ENCODE measurements at places on chromosomes 7 and 10.

DNA sequence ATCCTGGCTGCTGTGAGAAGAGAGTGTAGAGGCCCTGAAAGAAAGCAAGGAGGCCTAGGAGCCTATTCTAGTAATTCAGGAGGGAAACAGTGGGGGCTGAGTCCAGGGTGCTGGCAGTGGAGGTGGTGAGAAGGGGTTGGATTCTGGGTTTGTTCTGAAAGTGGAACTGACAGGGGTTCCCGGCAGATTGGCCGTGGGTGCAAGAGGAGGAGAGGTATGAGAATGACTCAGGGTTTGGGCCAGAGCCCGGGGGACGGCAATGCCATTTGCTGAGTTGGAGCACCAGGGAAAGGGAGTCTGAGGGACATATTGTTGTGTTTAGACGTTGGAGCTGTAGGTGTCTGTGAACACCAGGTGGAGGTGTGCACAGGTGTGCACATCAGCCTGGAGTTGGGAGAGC is 38.5 kb downstream of the NPTX2 start:
- no peak for DNase-seq

- no peak for DNase-seq
Measured at GRCh38 chr10:28734938-28735759, 57.8 kb downstream of the BAMBI start.

- DNase-seq = no peak
Measured at GRCh38 chr10:131246089-131246488, 65.4 kb downstream of the TCERG1L start.

DNA sequence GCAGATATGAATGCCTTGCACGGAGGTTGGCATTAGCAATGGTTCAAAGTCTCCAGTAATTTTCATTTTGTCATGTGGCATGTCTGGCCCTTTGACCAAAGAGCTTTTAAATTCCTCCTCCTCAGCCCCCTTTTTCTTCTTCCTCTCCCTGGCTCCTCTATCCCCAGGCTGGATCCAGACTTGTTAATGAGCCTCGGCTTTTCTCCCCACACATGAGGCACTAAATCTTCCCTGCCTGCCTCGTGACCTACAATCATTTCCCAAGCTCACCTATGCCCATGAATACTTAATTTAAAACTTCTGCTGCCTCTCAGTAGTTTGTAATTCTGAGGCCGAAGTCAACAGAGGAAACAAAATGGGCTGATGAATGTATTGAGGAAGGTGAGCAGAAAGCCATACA is 23.3 kb upstream of the LRRC4 start:
- DNase-seq = no peak

- DNase-seq = no peak
Measured at GRCh38 chr10:3419719-3420495, 247.3 kb upstream of the PITRM1 start.

- no peak for DNase-seq
Measured at GRCh38 chr10:132294561-132295318, 13.0 kb downstream of the STK32C start.

DNA sequence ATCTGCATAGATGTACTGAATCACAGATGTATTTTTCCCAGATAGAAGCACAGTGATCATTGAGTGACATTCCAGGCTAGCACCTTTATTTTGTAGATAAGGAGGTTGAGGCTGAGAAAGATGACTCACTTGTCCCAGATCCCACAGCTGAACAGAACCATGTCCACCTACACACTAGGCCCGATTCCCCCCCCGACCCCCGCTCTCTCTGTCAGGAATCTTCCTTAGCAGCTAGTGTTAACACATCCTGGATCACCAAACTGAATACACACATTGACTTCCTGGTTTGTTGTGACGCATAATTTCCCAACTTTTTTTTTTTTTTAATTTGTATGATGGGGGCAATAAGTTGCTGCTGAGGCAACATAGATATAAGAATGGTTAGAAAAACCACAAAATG is 5.2 kb downstream of the SFMBT2 start:
- no peak for DNase-seq

DNA sequence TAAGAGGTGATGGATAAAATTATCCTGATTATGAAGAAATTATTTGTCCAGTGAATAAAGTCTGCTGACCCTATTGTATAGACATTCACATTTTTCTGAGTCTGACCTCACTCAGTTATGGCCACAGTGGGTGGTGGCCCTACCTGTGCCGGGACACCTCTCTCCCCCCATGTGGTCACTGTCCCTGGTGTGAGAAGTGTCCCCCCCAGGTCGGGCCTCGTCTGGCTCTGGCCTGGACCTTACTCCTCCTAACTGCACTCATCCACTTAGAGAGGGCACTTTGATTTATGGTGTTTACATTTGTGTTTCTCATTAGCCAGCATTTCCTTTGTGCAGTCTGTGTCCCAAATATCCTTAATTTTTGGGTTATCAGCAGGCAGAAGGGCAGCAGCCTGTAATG is 59.6 kb upstream of the ZNF32 start:
- DNase-seq = no peak

DNA sequence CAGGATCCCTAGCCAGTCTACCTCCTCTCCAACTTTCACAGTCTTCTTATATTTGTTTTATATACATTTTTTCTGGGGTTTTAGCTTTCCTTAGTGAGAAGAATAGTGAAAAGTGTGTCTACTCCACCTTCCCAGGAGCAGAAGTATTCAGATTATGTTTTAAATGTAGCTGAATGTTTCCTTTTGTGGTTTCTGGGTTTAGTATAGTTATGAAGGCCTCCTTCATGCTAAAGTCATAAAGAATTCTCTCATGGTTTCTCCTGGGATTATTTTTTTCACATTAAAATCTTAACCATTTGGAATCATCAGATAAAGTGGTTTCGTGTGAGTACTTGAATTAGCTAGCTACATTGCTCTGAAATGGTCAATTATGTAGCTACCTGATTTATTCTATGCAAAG is 50.9 kb downstream of the ANKMY2 start:
- no peak for DNase-seq

DNA sequence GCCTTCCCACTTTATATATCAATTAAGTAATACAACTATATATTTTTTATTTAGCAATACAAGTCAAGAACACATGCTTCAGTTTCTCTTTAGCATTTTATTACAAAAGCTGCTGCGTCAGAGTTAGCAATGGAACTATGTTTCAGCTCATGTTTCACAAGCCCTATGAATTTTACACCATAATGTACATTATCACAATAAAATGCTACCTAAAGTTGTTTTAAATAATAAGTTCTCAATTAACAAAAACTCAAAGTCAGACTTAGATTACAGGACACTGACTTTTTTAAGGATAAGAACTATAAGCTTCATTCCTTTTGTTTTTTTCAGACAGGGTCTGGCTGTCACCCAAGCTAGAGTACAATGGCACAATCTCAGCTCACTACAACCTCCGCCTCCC is 52.3 kb downstream of the EZH2 start:
- DNase-seq = no peak

DNA sequence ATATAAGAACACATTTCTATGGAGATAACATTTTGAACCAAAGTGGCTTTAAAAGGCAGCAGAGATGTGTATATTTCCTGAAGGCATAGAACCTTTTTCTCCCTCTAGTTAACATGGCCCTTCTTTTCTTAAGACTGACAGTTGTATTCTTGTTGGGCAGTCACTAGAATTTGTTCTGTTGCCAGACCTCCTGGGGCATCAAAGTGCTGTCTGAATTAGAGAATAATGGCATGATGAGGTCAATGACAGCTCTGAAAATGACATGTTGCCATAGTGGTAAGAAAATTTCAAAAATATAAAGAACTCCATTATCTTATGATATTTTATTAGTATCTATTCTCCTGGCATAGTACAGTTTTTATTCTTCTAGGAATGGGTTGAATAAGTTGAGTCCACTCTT is 446.7 kb downstream of the NRG3 start:
- no peak for DNase-seq

DNA sequence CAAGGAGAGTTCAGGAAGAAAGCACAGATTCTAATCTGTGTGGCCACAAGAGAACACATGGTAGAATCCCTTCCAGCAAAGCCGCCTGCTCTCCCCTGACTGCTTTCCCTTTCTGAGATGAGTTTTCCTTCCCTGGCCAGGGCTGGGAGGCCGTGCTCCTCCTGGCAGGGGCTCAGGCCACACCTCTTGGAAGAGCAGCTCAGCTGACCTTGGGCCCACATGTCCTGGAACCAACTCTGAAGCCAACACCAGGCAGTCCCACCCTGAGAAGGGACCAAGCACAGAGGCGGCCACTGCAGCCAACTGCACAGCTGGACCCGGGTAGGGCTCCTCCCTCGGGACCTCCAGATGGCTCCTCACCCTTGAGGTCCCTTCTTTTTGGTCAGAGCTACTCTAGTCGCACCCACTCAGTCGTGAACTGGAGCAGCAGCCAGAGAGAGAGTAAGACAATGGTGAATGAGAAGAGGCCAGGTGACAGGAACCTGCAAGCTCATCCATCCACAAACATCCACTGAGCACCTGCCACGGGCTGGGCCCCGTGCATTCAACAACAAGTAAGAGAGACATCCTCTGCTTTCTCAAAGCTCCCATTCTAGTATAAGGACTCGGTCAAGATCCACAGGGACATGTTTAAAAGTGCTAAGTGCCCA is 40.3 kb downstream of the FAM53B start:
- no peak for DNase-seq

DNA sequence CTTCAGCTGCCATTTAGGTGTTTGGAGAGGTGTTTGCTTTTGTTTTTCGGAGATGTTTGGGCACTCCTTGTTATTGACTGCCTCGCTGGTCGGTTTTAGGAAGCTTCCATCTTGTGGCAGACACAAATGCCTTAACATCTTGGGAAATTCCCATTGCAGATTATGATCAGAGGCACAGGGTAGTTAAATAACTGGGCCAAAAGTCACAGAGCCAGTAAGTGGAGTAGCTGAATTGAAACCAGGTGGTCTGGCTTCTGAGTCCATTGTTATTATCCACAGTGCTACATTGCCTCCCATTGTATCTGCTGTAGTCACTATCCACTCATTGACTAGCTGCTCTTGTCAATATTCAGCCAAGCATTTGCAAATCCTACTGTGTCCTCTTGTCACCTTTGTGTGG is 138.2 kb upstream of the PLPP4 start:
- no peak for DNase-seq

GRCh38 chr10:126432507-126432906 is 44.2 kb upstream of the ADAM12 start:
- no peak for DNase-seq

DNA sequence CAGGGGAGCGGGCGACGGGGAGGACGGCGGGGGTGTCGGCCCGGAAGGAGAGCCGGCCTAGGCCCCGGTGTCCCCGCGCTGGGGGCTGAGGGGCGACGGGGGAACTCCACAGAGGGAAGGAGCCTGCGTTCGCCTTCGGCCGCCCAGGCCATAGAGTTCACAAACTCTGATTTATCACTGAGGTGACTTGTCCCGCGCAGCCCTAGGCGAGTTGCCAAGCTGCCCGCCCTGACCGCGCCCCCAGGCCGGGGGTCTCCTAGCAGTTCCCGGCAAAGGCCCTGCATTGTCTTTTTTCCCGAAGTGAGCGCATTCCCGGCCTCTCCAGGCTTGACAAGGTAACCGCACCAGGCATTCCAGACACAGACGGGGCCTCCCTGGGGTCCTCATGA is 2.9 kb upstream of the NKX6-2 start:
- DNase-seq = no peak

DNA sequence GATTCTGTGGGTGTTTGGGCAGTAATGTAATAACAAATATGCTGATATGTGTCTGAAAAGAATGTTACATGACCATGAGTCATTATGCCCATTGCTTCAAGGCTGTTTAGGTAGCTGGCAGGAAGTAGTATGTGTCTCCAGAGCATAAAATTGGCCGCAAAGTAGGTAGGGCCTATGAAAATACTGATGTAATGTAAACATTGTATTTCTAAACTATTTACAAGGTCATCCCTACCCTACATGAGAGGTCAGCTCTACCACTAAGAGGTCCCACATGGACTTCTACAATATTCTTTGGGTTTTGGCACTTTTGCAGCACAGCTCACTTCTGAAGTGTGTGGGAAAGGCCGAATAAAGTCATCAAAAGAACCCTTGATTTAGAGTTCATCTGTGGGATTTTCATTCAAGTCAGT is 301.9 kb downstream of the AHR start:
- no peak for DNase-seq

DNA sequence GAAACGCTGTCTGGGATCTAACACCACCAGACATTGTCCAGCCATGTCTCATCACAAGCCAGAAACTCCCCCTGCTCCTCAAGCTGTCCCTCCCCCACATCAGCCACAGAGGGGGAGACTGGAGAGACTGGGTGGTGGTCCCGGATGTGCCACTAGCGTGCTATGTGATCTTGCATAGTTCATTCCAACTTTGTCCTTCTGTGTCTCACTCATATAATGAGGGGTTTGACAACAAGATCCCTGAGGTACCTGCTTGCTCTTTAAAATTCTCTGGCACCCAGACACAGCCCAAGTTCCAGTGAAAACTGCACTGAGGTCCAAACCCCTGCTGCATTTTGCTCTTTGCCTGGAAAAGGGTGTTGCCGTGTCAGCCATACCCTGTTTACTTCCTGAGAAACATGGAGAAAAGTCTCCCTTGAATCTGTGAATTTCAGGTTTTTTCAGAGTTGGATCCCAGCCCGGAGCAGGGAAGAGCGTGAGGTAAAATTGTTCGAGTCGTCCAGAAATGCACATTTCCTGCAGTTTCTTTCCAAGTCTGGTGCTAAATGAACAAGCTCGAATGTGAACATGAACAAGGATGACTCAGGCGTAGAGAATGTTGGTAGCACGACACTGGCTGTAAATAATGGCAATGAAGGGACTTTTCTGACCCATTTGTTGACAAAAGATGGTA is 156.6 kb downstream of the CCDC3 start:
- no peak for DNase-seq

DNA sequence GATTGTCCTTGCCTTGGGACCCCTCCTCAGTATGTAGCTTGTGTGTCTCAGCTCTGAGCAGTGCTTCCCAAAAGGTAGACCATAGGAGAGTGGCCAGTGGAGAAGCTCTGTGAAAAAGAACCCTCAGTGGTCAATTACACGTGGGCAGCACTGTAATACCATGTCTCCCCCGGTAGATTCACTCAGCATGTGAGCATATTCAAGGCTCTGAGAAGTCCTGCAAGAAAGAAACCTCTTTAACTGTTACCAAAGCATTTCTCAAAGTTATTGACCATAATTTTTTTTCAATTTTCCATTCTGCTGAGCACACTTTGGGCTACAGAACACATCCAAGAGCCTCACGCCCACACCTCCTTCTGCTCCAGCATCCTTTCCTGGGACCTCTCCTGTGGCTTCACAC is 143.1 kb downstream of the RGS10 start:
- no peak for DNase-seq

DNA sequence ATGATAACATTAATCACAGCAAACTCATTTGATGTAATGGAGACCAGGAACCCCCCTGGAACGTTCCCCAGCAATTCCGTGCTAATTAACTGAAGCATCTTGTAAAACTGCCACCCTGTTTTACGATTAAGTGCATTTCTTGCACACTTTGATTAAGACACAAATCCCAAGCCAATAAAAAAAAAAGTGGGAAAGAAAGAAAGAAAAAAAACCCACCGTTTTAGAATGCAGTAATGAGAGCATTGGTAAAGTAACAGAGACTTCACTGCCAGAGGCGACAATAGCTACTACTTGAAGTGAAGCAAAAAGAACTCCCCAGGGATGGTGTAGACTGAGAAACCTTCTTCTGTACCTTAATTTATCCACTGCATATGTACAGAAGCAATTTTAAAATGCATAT is 616.1 kb downstream of the PTPRN2 start:
- no peak for DNase-seq

GRCh38 chr10:75097666-75098285 is 13.7 kb upstream of the SAMD8 start:
- no peak for DNase-seq

- DNase-seq = no peak
Measured at GRCh38 chr7:150754951-150755350, 17.7 kb downstream of the GIMAP5 start.
